ENCODE measurements at places on chromosomes 3 and 15.

GRCh38 chr3:124985349-124985748 is 50.8 kb upstream of the MUC13 start:
- DNase-seq, result peak; percentile 75

DNA sequence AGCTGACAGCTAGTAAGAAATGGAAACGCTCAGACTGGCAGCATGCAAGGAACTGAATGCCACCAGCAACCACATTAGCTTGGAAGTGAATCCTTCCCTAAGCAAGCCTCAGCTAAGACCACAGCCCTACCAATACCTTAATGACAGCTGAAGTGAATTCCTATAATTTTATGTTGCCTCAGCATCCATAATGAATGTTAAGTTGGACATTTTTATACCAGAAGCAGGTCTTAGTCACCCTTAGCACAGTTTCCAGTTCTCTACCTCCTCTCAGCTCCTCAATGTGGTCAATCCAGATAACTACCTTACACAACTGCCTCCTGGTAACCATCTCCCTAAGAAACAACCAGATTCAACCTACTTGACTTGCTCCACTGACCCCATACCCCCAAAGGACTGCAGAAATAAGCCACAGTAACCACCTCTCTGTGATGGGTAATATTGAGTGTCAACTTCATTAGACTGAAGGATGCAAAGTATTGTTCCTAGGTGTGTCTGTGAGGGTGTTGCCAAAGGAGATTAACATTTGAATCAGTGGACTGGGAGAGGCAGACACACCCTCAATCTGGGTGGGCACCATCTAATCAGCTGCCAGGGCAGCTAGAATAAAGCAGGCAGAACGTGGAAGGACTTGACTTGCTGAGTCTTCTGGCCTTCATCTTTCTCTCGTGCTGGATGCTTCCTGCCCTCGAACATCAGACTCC is 33.5 kb downstream of the NEDD4 start:
- DNase-seq, result peak; percentile 31

DNA sequence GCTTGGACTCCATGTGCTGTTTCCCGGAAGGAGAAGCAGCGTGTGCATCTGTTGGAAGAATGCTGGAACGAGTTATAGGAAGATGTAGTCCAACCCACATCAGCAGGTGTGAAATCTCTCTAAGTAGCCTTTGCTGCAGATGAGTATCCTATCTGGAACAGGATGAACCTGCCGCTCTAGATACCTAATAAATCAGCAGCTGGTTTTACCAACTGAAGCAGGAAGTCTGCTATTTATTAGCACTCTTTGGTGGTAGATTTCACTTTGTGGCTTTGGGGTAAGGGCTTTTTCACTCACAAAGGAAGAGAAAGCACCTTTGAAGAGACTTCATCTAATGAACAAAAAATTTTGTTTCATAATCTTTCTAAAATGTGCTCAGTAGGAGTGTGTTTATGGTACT is 66.4 kb downstream of the DCUN1D1 start:
- no peak for DNase-seq

DNA sequence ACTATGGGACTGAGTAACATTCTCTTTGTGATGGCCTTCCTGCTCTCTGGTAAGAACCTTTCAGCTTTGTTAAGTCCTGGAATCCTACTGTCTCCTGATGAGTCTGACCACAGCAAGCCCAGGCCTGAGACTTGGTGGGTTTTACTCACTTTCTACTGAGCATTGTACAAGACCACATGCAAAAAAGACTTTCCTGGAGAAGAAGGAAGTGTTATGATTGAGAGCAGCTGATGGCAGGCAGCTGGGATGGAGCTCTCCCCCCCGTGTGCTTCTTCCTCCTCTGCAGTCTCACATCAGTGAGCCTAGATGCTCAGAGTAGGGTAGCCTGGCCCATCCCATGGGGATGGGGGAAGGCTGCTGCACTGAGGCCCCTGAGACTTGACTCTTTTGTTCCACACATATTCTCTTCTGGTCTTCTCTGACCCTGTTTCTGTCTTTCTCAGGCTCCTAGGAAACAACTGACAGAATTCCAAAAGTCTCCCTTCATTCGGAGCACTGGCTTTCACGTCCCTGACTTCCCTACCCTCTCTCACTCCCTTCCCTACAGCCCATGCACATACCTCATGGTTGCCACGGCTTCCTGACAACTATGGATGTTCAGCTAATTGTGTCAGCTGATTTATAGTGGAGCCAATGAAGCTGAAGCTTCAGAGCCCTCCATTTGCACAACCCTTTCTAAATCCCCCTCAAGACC is 36.6 kb downstream of the CD86 start:
- no peak for DNase-seq

DNA sequence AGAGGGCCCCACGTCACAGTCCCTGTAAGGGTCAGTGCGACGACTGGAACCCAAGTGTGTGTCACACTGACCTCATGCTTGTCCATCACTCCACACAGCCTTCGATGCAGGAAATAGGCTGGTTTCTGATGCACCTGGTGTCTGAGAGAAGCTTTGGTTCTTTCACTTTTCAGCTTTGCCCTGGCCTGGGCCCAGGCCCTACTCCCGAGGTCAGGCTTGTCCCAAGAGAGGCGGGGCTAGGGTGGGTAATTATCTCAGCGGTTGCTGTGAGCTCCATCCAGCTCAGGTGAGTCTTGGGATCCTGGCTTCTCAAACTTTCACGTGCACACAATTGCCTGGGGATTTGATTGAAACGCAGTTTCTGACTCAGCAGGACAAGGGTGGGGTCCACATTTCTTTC is 19.6 kb upstream of the CHRNB4 start:
- no peak for DNase-seq

DNA sequence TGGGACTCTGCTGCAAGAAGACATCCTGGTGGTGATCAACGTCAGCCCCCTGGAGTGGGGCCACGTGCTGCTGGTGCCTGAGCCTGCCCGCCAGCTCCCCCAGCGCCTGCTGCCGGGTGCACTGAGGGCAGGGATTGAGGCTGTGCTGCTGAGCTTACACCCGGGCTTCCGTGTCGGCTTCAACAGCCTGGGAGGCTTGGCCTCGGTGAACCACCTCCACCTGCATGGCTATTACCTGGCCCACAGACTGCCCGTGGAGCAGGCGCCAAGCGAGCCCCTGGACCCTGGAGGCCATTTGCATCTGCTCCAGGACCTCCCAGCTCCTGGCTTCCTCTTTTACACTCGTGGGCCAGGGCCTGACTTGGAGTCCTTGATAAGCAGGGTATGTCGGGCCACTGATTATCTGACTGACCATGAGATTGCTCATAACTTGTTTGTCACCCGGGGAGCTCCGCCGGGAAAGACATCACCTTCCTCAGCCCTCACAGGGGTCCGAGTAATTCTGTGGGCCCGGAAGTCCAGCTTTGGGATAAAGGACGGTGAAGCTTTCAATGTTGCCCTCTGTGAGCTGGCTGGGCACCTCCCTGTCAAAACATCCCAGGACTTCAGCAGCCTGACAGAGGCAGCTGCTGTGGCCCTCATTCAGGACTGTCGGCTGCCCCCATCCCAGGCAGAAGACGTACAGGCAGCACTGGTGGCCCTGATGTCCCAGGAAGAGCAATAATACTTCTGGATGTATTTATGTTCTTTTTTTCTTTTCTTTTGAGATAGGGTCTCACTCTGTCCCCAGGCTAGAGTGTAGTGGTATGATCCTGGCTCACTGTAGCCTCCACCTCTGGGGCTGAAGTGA is 7.6 kb downstream of the GDPGP1 start:
- no peak for DNase-seq

DNA sequence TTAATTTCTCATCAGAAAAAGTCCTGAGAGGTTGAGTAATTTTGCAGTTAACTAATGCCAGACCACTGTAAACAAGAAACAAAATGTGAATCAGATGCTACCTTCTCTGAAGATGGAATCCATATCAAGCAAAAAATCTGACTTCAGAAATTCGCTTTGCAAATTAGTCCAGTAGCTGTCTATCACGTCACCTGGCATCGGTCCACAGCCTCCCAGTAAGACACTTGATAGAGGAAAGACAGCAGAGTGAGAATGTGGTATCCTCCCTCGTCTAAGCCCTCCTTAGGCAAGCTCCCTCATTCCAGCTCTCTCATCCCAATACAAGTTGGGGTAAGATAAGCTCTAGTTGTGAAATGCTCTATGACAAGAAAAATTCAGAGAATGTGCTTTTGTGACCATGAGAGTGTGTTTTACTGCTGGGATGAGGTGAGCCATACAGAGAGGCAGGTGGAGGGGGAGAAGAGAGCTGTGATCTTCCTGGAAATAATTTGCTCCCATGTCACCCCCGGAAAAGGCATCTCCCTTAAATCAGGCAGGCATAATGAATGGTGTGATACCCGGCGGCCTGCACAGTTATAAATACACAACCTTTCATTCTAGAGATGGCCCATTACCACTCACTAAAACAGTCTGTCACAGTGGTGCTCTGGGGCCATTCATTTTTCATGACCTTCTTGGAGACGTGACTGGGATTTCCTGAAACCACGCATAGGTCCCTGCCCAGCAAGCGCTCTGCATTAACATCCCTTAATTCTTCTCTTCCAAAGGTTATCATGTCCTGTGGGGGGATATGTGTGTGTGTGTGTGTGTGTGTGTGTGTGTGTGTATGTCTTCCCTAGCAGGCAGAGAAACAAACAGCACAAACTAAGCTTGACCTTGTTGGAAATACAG is 602.0 kb upstream of the KCNMB2 start:
- DNase-seq, result peak; percentile 96

- DNase-seq, result no peak
Measured at GRCh38 chr3:143208976-143209714, 89.6 kb downstream of the CHST2 start.

DNA sequence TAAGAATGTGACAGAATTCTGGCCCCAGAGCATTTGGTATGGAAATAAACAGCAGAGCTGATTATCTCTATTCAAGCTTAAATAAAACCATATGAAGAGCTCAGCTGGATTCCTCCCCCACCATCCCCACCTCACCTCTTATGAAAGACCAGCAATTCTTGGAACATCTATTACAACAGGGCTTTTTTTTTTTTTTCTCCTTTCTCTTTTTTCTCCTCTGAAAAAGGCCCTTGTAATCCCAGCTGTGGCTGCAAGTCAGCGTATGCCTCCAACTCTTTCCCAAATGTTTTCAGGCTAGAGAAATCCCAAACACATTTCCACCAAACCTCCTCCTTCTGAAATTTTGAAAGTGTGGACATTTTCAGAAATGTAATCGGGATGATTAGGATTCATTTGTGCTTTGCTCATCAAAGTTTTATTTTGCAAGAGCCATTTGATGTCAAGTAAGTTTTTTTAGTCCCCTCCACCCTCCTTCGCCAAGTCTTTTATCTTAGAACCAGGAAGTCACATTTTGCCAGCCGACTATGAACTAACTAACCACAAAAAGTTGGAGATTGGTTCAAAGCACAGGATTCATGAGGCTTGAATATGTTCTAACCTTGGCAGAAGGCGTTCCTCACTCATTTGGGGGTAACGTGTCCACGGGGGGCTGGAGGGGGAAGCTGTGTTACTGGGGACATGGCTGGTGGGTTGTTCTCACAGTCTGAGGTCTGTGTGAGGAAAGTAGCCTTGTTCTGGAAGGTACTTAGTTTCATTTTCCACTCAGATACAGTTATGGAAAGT is 142.0 kb upstream of the PDZRN3 start:
- peak; percentile 95 for DNase-seq

- DNase-seq, result no peak
Measured at GRCh38 chr3:53353202-53353601, 5.9 kb upstream of the DCP1A start.

GRCh38 chr3:104102386-104102785 is 1264.3 kb upstream of the ALCAM start:
- DNase-seq, result peak; percentile 76

DNA sequence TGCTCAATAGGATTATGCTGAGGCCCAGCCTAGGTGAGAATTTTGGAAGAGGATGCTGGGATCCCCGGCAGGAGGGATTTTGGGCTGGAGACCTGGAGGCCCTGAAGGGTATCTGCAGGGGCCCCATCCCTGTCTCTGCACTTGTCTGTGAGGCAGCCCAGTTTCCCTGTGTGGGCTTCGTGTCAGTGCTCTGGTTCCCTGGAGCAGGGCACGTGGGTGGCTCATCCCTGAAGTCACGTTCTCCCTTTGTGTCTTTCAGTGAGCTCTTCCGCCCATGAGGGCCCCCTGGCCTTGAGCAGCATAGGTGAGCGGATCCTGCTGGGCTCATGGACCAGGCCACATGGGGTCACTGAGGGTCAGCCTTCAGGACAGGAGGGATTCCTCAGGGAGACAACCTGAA is 217.9 kb downstream of the SNRPN start:
- DNase-seq, result no peak

GRCh38 chr15:31305796-31306425 is 20.7 kb upstream of the KLF13 start:
- no peak for DNase-seq

GRCh38 chr3:117400303-117400702 is 690.7 kb downstream of the TUSC7 start:
- DNase-seq, result no peak

GRCh38 chr15:81239190-81239589 is 42.5 kb downstream of the IL16 start:
- peak; percentile 39 for DNase-seq

DNA sequence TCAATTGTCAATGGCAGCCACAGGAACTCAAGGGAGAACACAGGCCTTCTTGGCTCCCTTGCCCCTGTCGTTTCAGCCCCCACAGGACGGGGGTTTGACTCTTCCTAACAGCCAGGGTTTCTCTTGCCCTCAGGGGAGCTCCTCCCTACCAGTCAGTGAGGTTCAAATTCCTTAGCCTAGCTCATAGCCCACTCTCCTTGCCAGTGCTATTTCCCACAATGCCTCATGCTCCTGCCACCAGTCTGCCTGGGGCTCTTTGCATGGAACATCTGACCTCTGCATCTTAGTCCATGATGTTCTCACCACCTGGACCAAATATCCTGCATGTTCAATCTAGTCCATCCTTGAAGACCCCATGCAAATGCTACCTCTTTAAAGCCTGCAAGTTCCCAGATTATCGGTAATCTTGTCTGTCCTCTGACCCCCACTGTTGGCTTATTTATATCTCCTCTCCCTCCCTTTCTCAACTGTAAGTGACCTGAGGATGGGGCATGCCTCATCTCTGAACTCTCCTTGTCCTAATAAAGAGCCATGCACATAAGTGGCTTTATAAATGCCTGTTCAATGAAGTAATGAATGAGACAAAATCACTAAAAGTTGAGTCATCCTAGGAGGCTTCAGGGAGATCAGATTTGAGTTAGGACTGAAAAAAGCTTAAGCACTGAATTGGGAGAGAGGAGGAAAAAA is 78.0 kb downstream of the MYO1E start:
- peak; percentile 94 for DNase-seq

DNA sequence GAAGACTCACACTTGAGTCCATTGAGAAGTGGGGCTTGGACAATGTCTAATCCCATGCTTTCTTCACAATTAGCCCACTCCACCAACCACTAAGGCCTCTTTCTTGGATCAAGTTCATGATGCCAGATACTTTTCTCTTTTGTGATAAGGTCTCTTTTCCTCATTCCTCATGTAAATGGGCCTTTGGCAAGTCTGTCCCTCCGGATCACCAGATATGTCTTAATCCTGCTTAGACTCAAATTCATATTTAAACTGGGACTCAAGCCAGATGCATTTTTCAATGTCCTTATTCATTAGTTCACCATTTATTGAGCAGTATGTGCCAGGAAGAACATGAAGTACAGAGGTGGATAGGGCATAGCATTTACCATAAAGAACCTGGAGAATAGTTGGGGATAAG is 671.1 kb downstream of the TBL1XR1 start:
- DNase-seq, result peak; percentile 14
